ENCODE measurements at places on chromosomes 7 and 10. TPM values are rescaled to one million over a fixed set of nuclear protein-coding genes. Genes with fewer than 3 reads are reported as not detected.

The HOXA13 gene
- total RNA-seq, result 0.26 TPM

The CAV2 gene
- 89.0 TPM for total RNA-seq

The FOXI2 gene
- total RNA-seq, result not detected

The PON1 gene
- not detected for total RNA-seq

The SYT15B gene
- not detected for total RNA-seq

GRCh38 chr7:159039716-159040115 is 105.0 kb downstream of the VIPR2 start:
- DNase-seq, result no peak

- no peak for DNase-seq
Measured at GRCh38 chr7:98204670-98205069, 6.6 kb upstream of the BHLHA15 start.

- no peak for DNase-seq
Measured at GRCh38 chr10:132452216-132452650, 55.2 kb downstream of the PWWP2B start.

- DNase-seq, result no peak
Measured at GRCh38 chr7:118759921-118760320, 535.4 kb downstream of the ANKRD7 start.

GRCh38 chr10:48744587-48744986 is 59.9 kb downstream of the WDFY4 start:
- no peak for DNase-seq

- no peak for DNase-seq
Measured at GRCh38 chr7:124263232-124263827, 230.5 kb upstream of the TMEM229A start.

Measured in myocyte (in vitro differentiated cells).